ENCODE measurements at places on chromosomes 16 and 17.

- DNase-seq, result no peak
Measured at GRCh38 chr16:68732741-68733399, 4.2 kb upstream of the CDH1 start.

GRCh38 chr16:50600582-50601283, 52.5 kb downstream of the NKD1 start:
- DNase-seq, result no peak

GRCh38 chr17:70772761-70773160, 603.4 kb downstream of the KCNJ2 start:
- DNase-seq, result no peak

- DNase-seq, result no peak
Measured at GRCh38 chr17:76700617-76701470, 9.9 kb downstream of the MXRA7 start.

DNA sequence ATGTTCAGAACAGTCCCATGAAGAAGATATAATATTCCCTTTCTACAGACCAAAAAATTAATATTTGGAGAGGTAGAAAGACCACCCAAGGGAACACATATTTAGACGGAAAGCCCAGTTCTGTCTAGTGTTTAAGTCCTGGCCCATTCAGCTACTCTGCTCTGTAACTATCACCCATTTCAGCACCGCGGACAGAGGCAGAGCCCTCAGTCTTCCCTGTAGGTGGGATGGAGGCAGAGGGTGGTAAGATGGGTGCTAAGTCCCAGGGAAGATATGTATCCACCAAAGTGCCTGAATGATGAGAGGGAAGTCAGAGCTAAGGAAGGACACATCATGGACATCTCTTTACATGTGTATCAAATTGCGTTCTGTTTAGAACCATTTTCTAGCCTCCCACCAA, 27.8 kb upstream of the C16orf78 start:
- DNase-seq, result no peak

DNA sequence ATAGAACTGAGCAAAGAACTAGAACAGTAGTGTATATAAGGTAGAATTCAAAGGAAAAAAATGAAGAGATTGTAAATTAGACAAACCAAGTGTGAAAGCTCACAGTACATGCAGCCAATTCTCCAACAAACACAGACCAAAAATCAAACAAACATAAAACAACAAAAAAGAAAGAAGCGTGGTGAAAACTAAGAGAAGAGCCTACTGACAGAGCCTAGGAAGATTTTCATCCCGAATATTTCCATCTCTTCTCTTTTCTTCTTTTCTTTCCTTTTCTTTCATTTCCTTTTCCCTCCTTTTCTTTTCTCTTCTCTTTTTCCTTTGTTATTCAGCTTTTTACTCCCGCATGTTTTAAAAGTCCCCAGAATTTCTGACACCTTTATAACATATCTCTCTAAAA, 1103.6 kb downstream of the CDH8 start:
- DNase-seq, result no peak

- no peak for DNase-seq
Measured at GRCh38 chr17:61489719-61490490, 37.7 kb downstream of the TBX4 start.

DNA sequence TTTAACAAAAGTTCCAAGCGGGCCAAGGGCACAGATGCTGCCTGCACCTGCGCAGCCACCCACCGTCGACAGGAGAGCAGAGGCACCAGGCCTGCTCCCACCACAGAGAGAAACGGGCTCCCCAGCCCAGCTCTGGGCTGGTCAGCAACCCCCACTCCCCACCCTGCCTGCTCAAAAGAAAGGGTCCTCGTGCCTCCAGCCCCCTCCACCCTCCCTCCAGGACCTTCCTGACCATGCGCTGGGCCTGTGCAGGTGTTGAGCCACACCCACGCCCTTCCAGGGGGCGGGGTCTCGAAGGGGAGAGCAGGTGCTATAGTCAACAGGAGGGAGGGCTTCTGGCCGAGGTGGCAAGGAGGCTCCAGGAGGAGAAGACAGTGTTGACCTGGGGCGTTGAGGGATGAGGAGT, 25.3 kb downstream of the ZNF778 start:
- no peak for DNase-seq

- no peak for DNase-seq
Measured at GRCh38 chr17:64627797-64628196, 34.3 kb downstream of the SMURF2 start.

GRCh38 chr16:52101246-52101645, 445.7 kb downstream of the TOX3 start:
- no peak for DNase-seq

- no peak for DNase-seq
Measured at GRCh38 chr16:12317856-12318537, 341.5 kb downstream of the SNX29 start.

DNA sequence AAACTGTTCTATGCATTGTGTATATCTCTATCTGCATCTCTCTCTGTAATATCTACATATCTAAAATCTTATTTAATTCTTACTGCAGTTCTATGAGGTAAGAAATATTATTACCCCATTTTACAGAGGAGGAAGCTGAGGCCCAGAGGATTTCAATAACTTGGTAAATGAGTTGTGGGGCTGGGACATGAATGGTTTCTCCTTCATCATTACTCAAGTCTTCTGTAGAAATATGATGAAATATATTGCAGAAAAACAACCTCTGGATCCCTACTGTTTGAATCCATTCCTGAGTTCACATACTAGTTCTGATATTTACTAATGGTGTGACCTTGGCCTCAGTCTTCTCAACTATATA, 45.5 kb upstream of the NLK start:
- no peak for DNase-seq

GRCh38 chr17:6910987-6911603, 79.6 kb upstream of the TEKT1 start:
- no peak for DNase-seq

- DNase-seq, result no peak
Measured at GRCh38 chr16:83147244-83147643, 520.5 kb downstream of the CDH13 start.

DNA sequence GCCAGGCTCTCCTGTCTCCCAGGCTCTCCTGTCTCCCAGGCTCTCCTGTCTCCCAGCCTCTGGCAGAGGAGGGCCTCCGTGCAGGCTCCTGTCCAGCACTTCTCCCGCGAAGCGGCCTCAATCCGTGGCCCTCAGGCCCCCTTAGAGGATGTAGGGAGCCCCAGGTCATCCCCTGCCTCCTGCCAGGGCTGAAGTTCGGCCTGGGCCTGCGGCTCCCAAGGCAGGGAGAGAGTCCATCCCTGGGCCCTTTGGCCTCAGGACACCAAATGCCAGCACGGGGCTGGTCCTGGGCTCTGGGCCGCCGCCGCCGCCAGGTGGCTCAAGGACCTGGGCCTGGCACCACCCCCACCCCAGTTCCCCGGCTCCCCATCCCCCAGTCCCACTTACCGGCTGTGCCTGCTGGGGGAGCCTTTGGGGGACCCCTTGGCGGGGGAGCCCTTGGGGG, 370 bp downstream of the EVPL start:
- no peak for DNase-seq

GRCh38 chr16:21611198-21611555, 11.8 kb downstream of the METTL9 start:
- no peak for DNase-seq

DNA sequence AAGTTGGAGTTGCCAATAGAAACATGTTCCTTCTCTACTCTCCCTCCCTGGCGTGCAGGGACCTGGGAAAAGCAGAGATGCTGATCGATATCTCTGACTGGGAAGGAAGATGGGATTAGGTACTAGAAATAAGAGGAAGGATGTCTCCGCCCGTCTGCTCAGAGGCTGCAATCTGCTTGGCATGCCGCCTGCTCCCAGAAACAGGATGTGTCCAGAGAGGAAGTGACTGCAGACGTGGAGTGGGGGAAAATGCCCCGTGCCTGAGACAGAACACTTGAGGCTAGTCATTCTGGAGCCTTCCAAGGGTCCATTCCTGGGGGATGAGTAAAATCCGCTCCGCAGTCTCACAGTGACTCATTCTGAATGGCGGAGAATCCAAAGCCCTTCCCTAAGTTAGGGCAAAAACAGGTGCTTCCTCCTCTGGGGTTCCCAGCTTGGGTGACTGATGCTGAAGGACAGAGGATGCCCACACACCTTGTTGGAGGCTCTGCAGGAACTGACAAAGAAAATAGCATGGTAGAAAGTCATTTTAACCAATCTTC, 45.0 kb upstream of the SMURF2 start:
- no peak for DNase-seq

GRCh38 chr17:69997332-69997731, 77.7 kb upstream of the KCNJ16 start:
- no peak for DNase-seq

- DNase-seq, result no peak
Measured at GRCh38 chr17:57328109-57328882, 72.0 kb downstream of the MSI2 start.

DNA sequence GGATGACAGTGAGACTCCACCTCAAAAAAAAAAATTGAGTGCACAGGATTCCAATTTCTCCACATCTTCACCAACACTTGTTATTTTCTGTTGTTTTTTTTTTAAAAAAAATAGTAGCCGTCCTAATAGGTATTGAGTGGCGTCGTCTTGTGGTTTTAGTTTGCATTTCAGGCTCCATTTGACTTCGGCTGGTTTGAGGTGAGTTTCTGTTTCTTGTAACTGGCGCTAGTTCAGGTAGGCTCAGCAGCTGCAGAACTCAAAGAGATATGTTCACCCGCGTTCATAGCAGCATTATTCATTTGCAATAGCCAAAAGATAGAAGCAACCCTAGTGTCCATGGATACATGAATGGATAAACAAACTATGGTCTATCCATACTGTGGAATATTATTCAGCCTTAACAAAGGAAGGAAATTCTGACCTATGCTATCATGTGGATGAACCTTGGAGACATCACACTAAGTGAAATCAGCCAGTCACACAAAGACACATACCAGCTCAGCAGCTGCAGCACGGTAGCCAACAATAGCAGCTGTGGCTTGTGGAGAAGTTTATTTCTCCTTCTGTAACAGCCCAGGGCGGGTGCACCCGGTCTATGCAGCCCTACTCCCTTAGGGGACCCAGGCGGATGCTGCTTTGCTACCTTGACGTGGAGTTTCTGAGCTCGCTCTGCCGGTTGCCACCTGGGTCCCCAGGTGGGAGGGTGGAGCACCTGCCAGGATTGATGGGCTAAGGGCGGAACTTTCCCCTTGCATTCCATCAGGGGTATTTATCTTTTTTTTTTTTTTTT, 44.9 kb downstream of the TMEM235 start:
- DNase-seq, result no peak

- no peak for DNase-seq
Measured at GRCh38 chr17:69478916-69479315, 64.4 kb downstream of the MAP2K6 start.

DNA sequence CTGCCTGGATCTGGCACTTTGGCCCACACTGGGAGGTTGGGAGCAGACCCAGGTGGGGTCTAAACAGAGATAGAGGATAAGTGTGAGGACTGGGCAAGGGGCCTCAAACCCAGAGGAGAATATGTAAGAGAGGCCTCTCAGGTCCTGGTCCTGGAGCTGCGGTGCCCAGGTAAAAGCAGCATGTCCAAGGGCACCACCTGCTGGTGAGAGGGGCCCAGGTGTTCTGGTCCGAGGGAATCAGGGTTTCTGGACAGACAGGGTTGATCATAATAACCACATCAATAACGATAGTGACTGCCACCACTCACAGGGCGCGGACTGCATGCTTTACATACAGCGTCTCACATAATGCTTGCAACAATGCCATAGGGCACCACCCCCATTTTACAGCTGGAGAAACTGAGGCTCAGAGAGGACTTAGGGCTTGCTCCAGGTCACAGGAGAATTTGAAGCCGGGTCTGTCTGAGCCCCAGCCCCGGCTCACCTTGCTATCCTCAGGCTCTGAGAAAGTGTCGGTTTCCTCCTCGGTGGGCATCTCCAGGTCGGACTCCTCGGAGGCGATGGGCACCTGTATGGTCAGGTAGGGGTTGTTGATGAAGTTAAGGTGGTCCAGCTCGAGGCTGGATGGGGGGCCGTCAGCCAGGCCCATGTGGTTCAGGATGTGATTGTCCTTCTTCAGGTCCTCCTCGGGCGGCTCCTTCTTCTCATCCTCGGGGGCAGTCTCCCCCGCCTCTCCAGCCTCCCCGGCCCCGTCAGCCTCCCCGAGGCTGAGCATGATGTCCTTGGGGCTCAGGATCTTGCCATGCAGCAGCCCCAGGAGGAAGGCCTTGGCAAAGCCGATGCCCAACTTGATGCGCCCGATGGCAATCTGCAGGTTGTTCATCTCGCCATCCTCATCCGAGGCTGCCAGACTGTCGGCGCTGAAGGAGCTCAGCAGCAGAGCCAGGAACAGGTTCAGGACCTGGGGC, 19.1 kb upstream of the CD79B start:
- DNase-seq, result peak; percentile 32

- no peak for DNase-seq
Measured at GRCh38 chr17:82247182-82247823, 18.5 kb downstream of the SLC16A3 start.

DNA sequence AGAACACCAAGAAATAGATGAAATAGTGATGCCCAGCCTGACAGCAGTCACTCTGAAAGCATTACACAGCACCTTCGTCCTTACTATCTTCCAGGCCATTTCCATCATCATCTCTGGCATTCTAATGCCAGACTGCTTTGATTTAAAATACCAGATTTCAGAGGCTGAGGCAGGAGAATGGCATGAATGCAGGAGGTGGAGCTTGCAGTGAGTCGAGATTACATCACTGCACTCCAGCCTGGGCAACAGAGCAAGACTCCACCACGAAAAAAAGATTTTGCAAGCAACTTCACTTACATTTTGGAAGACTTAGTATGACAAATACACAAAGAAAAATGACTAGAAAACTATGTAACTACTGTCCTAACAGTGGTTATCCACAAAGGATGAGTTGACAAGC, 244.0 kb downstream of the CPPED1 start:
- DNase-seq, result no peak

GRCh38 chr16:67388591-67388990, 4.7 kb downstream of the TPPP3 start:
- DNase-seq, result no peak

GRCh38 chr16:70390774-70391173, 44.1 kb downstream of the DDX19A start:
- no peak for DNase-seq
